Head of caudate nucleus (tissue), 42 donors: ENCODE measurements at places on chromosomes 1 and 21.

DNA sequence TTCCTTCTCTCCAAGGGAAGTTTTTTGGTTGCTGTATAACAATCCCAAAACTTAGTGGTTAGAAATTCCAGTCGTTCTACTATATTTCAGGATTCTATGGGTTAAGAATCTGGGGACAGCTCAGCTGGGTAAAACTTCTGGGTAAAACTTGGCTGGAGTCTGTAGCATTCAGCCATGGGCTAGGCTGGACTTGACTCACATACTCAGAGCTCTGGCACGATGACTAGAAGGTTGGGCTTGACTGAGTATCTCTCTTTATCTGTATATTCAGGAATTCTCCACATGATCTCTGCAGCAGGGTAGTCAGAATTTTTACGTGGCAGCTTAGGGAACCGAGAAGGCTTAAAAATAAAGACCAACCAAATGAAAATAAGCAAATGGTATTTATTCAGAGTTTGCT lies 28.2 kb upstream of the HRNR start:
- DNase-seq: no peak

GRCh38 chr1:21647431-21648351 lies 21.5 kb downstream of the RAP1GAP start:
- DNase-seq: no peak

- no peak for DNase-seq
Observed at GRCh38 chr1:51534447-51534846, 15.4 kb upstream of the EPS15 start.

DNA sequence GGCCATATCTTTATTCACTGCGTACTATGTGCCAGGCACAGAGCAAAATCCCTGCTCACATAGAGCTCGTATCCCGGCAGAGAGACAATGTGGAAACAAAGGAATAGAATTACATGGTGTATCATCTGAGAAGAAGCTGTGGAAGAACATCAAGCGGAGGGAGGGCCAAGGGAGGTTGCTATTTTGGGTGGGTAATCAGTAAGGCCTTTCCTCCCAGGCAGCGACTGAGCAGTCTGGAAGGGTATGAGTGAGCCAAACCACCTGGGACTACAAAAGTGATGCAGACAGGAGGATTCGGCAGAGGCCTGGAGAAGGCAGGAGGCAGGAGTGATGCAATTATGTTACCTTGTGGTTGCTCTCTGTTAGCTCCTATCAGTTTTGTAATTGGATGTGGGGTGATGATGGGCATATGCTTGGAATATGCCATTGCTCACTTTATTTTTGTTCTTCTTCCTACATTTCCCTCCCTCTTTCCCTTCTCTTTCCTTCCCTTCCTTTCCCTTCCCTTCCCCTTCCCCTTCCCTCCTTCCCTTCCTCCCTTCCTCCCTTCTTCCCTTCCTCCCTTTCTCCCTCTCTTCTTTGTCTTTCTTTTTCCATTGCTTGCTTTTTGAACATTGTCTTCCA lies 172.9 kb downstream of the DISC1 start:
- DNase-seq: no peak
